ENCODE measurements at places on chromosomes 13 and 19. TPM values are rescaled to one million over a fixed set of nuclear protein-coding genes. Genes with fewer than 3 reads are reported as not detected.

GRCh38 chr19:1837625-1838105 is 10.6 kb downstream of the REXO1 start:
- H3K36me3 ChIP-seq: peaks cover 25% of the 10 kb centered on the region
- H3K4me3 ChIP-seq: no peak overlapping the region

DNA sequence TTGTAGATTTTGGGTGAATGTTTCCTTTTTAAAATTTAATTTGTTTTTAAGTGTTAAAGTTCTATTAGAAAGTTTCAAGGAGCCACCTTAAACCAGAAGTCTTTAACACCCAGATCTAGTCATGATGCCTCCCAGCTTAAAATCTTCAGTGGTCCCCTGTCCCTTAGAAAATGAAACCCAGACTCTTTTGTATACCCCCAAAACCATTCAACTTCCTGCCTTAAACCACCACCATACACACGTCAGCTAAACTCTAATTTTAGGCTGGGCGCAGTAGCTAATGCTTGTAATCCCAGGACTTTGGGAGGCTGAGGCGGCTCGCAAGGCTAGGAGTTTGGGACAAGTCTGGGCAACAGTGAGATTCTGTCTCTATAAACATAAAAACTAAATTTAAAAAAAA is 37.9 kb downstream of the N4BP2L1 start:
- H3K4me1 ChIP-seq: no peaks in the 10 kb centered on the region
- no peak for DNase-seq
- peaks cover 17% of the 10 kb centered on the region for H3K36me3 ChIP-seq
- no peak overlapping the region for H3K4me3 ChIP-seq
- H3K27ac ChIP-seq: no peak overlapping the region

GRCh38 chr13:68888832-68889231 is 1218.8 kb upstream of the ATXN8OS start:
- no peak overlapping the region for H3K27ac ChIP-seq
- H3K27me3 ChIP-seq: no peaks in the 10 kb centered on the region
- peaks cover 6% of the 10 kb centered on the region for H3K4me1 ChIP-seq
- no peak overlapping the region for H3K4me3 ChIP-seq
- peak; percentile 10 for DNase-seq
- H3K36me3 ChIP-seq: no peaks in the 10 kb centered on the region

DNA sequence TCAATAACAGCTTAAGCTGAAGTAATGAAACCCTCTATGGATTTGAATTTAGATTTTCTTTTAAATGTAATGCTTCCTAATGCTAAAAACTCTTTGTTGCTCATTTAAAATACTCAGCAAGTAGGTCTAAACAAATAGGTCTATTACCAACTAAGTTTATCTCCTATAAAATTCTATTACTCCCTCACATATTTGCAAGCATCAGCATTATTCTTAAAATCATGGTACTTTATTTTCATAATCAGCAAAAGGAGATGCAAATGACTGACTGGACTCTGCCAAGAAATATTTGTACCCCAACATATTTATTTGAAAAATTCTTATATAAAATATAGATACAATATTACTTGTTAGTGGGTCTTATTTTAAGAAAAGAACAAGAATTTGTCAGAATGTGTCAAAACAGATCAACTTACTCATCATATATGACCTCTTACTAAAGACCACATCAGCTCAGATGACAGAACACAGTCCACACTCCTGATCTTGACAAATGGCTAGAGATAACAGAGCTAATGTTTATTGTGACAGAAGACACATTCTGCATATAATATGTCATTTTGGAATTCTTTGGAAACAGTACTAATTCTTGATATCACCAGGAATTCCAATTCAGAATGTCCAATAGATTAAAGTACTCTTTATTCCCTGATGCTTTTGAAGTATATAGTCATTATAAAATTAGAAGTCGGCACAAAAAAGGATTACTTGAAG is 704.6 kb upstream of the PCDH9 start:
- no peak overlapping the region for H3K27ac ChIP-seq
- H3K36me3 ChIP-seq: no peaks in the 10 kb centered on the region
- no peak overlapping the region for H3K4me3 ChIP-seq
- no peak for DNase-seq
- H3K4me1 ChIP-seq: peaks cover 20% of the 10 kb centered on the region

DNA sequence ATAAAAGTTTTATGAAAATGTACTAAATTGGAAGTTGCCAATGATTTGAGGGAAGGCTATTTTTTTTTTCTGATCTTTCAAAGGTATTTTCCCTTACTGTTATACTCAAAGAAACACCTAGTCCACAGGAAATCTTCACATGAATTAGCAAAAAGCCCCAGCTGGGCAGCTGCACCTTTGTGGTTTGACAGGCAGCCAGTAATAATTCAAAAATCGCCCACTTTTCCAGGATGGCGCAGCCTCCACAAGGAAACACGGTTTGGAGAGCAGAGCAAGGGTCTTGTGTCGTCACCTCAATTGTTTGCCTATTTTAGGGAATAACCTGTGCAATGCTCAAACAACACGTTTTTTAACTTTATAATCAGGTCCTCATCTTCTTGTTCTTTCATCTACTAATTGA is 324.9 kb upstream of the GPC6 start:
- peak; percentile 56 for DNase-seq
- H3K27ac ChIP-seq: no peak overlapping the region
- H3K36me3 ChIP-seq: no peaks in the 10 kb centered on the region

DNA sequence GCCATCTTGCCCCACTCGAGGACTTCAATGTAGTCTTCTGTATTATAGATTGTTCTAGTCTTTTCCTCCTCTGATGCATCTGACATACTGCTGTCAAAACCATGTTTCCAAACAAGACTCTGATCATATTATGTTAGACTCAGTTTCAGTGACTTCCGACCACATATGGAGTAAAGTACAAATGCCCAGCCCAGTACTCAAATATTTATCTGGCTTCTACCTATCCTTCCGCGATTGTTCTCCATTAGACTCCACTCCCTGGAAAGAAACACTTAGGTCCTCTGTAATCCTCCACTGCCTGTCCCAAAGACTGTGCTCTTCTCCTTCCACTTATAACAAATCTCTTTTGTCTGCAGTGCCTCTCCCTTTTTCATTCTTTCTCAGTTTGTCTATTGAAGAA is 439.5 kb downstream of the EFNB2 start:
- H3K27me3 ChIP-seq: no peaks in the 10 kb centered on the region
- H3K4me3 ChIP-seq: peak overlapping the region; percentile 14
- no peak for DNase-seq
- peaks cover 12% of the 10 kb centered on the region for H3K36me3 ChIP-seq

DNA sequence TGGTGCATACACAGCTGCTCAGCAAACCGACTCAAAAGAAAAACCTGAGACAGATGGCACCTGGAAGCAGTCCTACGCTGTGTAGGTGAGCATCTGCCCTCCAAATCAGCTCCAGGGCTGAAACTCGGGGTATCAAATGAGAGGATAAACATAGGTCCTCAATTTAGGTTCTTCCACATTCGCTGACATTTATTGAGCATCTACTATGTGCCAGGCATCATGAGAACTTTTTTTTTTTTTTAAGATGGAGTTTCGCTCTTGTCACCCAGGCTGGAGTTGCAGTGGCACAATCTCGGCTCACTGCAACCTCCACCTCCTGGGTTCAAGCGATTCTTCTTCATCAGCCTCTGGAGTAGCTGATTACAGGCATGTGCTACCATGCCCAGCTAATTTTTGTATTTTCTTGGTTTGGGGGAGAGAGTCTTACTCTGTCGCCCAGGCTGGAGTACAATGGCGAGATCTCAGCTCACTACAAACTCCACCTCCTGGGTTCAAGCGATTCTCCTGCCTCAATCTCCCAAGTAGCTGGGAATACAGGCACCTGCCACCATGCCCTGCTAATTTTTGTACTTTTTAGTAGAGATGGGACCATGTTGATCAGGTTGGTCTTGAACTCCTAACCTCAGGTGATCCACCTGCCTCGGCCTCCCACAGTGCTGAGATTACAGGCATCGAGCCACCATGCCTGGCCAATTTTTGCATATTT is 13.4 kb downstream of the QPCTL start:
- no peak for DNase-seq
- H3K4me1 ChIP-seq: peaks cover 4% of the 10 kb centered on the region
- no peaks in the 10 kb centered on the region for H3K27me3 ChIP-seq
- H3K27ac ChIP-seq: no peak overlapping the region
- no peak overlapping the region for H3K4me3 ChIP-seq

DNA sequence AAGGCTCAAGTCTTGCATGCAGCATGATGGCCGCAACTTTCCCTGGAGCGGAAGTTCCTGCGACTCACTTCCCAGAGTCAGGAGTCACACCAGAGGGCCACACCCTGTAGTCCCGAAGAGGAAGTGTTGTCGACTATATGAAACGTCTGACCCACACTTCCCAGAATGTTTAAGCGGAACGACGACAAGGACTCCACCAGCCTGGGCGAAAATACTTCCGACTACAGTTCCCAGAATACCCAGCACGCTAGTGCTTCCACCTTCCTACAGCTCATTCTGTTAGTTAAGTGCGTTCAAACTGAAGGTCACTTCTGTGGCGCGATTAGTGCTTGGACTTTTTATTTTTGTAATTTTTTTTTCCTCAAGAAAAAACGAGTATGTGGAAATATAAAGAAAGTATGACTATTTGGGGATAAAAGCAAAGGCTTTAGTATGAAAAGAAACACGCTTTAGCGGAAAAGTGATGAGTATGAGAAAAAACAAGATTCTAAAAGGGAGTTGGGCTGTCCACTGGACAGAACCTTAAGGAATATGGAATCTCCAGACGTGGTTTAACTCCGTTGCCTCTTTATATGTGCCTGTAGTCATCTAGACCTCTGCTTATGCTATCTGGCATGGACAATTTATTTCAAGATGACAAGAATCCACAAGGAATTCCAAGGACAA is 15.5 kb upstream of the ZNF112 start:
- H3K27me3 ChIP-seq: no peaks in the 10 kb centered on the region
- H3K4me1 ChIP-seq: no peaks in the 10 kb centered on the region
- no peaks in the 10 kb centered on the region for H3K36me3 ChIP-seq
- no peak overlapping the region for H3K4me3 ChIP-seq
- H3K27ac ChIP-seq: no peak overlapping the region

- DNase-seq: peak; percentile 29
- H3K4me3 ChIP-seq: no peak overlapping the region
- no peaks in the 10 kb centered on the region for H3K27me3 ChIP-seq
- H3K36me3 ChIP-seq: peaks cover 14% of the 10 kb centered on the region
Measured at GRCh38 chr13:110444226-110444653, 117.3 kb downstream of the RAB20 start.

- no peak for DNase-seq
- peaks cover 12% of the 10 kb centered on the region for H3K4me1 ChIP-seq
- H3K36me3 ChIP-seq: peaks cover 5% of the 10 kb centered on the region
- no peak overlapping the region for H3K27ac ChIP-seq
Measured at GRCh38 chr13:19998960-19999359, 40.4 kb downstream of the ZMYM2 start.

- DNase-seq: peak; percentile 85
- H3K4me3 ChIP-seq: no peak overlapping the region
- peak overlapping the region; percentile 46 for H3K27ac ChIP-seq
- H3K36me3 ChIP-seq: peaks cover 5% of the 10 kb centered on the region
Measured at GRCh38 chr19:5345895-5346386, 5.3 kb upstream of the PTPRS start.

- H3K27ac ChIP-seq: no peak overlapping the region
- H3K4me3 ChIP-seq: no peak overlapping the region
- no peaks in the 10 kb centered on the region for H3K27me3 ChIP-seq
- no peak for DNase-seq
Measured at GRCh38 chr13:27112006-27112405, 59.6 kb downstream of the USP12 start.

Gene PSG1
- total RNA-seq: not detected

Gene PSG2
- not detected for total RNA-seq

Gene KIR2DL4
- total RNA-seq: not detected

Gene SPATA13
- total RNA-seq: 2.2 TPM

Gene OR7A5
- not detected for total RNA-seq

Gene SBK2
- total RNA-seq: not detected

Gene CALM3
- 120 TPM for total RNA-seq
